AG04450 (cell line): ENCODE measurements at places on chromosomes 16 and 17.

DNA sequence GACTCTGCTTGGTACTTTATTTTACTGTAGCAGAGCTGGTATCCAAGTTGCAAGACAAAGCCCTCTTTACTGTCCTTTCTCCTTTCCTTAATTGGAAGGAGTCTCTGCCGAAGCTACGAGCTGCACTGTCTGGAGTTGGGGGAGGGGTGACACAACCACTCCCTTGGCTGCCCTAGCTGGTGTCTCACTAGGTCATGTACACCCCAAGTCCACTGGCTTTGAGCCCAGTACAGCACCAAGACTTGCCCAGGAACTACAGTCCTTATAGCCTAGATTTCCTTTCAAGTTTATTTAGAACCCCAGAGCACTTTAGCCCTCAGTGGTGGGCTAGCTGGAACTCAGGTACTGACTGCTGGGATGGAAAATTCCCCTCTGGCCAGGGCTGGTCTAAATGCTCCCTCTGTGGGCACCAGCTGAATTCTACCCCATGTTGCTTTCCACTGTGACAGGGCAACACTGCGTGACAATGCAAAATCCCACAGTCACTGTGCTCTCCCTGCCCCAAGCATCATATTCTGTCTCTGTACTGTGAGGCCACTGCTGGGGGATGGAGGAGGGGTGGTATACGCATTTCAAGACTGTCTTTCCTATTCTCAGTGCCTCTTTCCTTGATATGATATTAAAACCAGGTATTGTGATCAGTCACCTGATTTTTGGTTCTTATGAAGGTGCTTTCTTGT is 18.4 kb downstream of the EFCAB5 start:
- no peak for DNase-seq

- no peak for DNase-seq
Observed at GRCh38 chr17:38980490-38981217, 13.5 kb upstream of the FBXO47 start.

GRCh38 chr16:25633549-25633948 is 58.2 kb upstream of the HS3ST4 start:
- no peak for DNase-seq

DNA sequence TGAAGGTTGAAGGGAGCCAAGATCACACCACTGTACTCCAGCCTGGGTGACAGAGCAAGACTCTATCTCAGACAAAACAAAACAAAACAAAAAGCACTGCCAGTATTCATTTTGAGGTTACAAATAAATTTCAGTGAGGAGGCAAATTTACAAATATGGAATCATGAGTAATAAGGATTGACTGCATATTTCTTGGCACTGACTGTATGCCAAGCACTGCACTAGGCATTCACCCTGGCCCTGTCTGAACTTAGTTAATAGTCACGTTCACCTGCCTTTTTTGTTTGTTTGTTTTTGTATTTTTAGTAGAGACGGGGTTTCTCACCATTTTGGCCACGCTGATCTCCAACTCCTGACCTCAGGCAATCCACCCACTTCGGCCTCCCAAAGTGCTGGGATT is 5.1 kb downstream of the LDAF1 start:
- no peak for DNase-seq

GRCh38 chr17:53168413-53168812 is 654.3 kb upstream of the KIF2B start:
- no peak for DNase-seq
